ENCODE measurements at places on chromosomes 7 and 10.

DNA sequence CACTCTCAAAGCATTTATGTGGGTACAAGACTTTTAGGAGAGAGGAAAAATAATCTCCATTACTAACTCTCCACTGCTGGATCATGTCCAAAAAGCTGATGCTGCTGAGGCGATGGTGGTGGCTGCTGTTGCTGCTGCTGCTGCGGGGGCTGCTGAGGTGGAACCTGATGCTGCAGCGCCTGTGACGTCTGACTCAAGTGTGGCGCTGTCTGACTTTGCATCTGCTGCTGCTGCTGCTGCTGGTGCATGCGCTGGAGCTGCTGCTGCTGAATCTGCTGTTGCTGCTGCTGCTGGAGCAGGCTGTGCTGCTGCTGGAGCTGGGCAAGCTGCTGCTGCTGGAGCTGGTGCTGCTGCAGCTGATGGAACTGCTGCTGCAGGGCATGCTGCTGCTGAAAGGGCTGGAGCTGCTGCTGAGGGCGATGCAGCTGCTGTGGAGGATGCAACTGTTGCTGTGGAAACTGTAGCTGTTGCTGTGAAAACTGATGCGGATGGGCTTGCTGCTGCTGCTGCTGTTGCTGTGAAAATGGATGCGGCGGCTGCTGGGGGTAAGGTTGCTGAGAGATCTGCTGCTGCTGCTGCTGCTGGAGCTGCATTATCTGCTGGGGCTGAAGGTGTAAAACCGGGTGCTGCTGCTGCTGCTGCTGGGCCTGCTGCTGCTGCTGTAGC is 34.5 kb downstream of the PAXIP1 start:
- ATAC-seq = no peak

- no peak for ATAC-seq
Measured at GRCh38 chr10:131018886-131019500, 292.5 kb downstream of the TCERG1L start.

DNA sequence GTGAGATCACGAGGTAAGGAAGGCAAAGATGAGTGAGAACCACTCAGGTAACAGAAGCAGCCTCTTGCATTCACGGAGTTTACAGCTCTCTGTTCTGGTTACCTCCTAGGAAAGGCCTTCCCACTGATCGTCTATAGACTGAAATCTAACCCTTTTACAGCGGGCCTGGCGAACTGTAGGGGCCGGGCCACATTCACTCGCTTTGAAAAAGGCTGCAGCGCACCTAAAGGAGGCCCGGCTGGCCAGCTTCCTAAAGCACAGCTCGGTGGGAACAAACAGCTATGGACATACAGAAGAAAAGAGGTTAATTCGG is 565 bp downstream of the ATP5MK start:
- no peak for ATAC-seq

GRCh38 chr10:48611133-48611532 is 6.3 kb upstream of the ARHGAP22 start:
- no peak for ATAC-seq

GRCh38 chr7:114150689-114151088 is 231.9 kb upstream of the PPP1R3A start:
- ATAC-seq = no peak

GRCh38 chr10:42776681-42777080 is 5.9 kb upstream of the BMS1 start:
- ATAC-seq = no peak

Measured in stimulated activated memory B cell treated with anti-CD40 and anti-IgM and Interleukin-4, amounts not matched to agents 10 μg/mL and 1 μg/mL and 100 μg/mL, for 72 hours (primary cell).